Globus pallidus (tissue), 1 donor: ENCODE measurements at places on chromosomes 3 and 15.

DNA sequence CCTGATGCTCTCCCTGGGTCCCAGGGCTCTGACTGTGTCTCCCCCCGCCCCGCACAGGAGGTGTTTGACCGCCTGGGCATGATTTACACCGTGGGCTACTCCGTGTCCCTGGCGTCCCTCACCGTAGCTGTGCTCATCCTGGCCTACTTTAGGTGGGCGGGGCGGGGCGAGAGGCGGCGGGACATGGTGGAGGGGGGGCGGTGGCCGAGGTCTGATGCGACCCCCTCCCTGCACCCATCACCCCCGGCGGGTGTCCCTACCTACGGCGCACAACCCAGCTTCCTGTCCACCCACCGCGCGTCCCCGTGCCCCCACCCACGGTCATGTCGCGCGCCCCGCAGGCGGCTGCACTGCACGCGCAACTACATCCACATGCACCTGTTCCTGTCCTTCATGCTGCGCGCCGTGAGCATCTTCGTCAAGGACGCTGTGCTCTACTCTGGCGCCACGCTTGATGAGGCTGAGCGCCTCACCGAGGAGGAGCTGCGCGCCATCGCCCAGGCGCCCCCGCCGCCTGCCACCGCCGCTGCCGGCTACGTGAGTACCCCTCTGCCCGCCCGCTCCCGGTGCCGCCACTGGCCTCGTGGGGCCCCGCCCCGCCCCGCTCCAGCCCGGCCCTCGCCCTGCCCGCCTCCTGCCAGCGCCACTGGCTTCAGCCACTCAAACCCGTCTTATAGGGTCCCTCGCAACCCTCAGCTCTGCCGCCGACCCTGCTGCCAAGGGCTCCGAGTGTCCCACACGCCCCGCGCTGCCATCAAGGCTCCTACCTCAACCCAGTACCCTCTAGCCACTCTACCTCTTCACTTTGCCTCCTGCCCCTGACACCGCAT, 21.0 kb downstream of the PTH1R start:
- no peak for DNase-seq

DNA sequence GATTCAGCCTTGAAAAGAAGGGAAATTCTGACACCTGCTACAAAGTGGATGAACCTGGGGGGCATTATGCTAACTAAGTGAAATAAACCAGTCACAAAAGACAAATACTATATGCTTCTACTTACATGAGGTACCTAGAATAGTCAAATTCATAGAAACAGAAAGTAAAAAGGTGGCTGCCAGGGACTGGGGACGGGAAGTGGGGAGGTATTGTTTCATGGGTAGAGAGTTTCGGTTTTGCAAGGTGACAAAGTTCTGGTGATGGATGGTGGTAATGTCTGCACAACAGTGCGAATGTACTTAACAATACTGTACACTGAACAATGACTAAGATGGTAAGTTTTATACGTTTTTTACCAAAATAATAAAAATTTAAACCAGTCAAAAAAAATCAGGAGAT, 4.8 kb downstream of the IDH2 start:
- no peak for DNase-seq

DNA sequence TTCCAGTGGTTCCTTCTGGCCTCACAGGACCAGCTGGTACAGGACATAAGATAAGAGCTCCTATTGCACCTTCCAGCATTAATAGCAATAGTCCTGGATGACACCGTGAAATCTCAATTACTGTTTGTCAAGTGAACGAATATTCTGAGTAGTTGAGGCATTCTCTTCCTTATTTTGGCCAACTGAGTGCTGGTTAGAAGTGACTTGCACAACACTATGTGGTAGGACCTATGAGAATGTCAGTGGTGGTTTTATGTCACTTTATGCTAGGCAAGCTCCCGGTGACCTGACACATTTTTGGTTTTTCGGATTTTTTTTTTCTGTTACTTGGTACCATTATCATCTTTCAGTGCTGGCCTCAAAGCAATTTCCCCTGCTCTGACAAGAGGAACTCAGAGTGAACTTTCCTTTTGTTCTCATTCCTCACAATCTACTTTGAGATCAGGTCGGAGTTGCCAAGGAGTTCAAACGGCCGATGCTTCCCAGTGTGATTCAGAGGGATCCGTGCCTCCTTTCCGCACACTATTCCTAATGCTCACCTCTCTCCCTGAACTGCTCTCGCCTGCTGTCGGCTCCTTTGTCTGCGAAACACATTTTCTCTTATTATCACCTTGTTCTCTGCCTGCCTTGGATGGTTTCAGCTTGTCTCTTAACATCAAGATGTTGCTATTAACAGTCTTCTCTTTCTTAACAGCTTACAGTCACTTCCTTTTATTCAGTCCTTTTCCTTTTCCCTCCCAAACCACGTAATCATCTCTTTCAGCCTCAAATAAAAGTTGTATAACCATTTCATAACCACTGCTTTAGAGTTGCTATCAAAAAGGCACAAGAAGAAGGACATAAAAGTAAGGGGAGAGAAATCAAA, 35.8 kb downstream of the QTRT2 start:
- DNase-seq = no peak

DNA sequence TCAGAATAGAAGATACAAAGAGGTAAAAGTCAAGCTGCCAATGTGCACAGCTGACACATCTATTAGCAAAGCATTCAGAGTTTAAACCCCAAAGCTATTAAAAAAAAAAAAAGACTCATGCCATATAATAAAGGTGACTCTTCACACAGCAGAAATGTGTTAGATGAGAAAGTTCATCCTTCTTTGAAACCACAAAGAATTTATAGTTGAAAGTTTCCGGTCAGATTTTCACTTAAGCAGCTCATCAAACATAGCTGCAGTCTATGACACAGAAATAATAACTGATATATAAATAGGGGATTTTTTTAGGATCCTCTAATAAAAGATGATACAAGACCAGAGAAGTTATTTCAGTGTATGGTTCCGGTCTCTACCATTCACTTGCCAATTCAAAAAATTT, 76.6 kb downstream of the WWTR1 start:
- no peak for DNase-seq

DNA sequence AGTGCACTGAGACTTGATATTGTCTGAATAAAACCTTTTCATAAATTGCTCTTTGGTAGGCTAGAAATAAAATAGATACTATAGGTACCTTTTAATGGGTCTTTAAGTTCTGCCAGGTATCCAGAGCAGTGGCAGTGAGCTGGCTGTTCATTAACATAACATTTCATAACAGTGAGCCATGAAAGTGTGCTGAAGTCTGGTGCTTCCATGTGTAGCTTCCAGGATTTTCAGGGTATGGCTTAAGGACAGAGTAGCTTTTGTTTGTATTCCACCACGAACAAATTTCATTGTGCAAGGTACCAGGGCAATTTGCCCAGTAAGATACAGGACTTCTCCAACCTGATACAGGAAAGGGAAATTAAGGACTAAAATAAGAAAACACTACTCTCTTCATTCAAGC, 124.7 kb upstream of the NANOGP8 start:
- no peak for DNase-seq

- no peak for DNase-seq
Measured at GRCh38 chr3:45280232-45280631, 54.1 kb upstream of the TMEM158 start.

- no peak for DNase-seq
Measured at GRCh38 chr3:189914799-189915198, 205.9 kb downstream of the P3H2 start.

DNA sequence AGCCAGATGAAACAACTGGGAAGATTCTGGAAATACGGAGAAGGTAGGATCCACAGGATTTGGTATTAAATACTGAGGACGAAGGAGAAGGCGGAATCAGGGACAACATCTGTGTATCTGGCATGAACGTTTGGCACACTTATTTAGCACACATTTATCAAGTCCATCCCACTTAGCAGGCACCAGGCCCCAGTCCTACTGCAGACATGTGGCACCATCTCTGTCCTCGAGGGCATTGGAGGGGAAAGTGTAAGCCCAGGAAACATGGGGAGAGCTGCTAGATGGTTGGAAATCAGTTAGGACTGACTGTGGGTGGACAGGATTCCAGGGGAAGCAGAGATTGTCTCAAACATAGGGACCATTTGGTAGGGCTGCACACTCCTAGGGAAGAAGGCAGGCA, 29.0 kb upstream of the LCTL start:
- no peak for DNase-seq

DNA sequence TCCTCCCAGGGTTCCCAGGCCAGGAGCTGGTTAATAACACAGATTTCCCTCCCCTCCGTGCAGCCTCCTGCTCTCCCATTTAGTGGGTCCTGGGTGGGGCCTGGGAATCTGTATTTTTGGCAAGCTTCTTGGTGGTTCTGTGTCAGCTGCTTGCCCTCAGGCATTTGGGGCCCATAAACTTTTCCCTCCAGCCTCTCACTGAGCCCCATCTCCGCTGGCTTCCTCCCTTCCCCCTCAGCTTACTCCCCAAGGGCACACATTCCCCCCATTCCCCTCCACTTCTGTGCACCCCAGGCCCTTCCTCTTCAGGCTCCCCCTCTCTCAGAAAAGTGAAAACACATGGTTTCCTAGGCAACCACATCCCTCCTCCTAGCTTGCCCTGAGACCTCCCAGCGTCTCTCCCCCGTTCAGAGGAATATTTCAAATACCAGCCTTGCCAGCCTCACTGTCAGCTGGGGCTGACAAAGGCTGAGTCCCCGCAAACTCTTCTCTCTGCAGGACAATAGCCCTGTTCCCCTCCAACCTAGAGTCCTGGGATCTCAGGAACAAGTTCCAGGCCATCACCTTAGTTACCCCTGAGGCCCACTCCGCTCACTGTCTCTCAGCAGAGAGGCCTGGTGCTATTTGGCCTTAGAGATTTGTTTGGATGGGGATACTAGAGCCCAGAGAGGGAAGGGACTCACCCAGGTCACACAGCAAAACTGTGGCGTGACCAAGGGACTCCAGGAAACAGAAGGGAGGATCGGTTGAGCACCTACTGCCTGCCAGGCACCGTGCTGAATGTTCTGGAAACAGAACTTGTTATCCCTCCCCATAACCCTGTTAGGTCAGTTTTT, 44.6 kb upstream of the SMAD6 start:
- no peak for DNase-seq
